Upper lobe of right lung (tissue), 1 donor: ENCODE measurements at places on chromosomes 1 and 21. TPM values are rescaled to one million over a fixed set of nuclear protein-coding genes. Genes with fewer than 3 reads are reported as not detected.

- DNase-seq = no peak
These were observed 276.8 kb downstream of the TBX15 start for GRCh38 chr1:118711356-118711755.

GRCh38 chr1:119774746-119775490 is 6.2 kb upstream of the HMGCS2 start:
- no peak for DNase-seq

- DNase-seq = no peak
These were observed 849.4 kb upstream of the CXADR start for GRCh38 chr21:16663436-16663835.

DNA sequence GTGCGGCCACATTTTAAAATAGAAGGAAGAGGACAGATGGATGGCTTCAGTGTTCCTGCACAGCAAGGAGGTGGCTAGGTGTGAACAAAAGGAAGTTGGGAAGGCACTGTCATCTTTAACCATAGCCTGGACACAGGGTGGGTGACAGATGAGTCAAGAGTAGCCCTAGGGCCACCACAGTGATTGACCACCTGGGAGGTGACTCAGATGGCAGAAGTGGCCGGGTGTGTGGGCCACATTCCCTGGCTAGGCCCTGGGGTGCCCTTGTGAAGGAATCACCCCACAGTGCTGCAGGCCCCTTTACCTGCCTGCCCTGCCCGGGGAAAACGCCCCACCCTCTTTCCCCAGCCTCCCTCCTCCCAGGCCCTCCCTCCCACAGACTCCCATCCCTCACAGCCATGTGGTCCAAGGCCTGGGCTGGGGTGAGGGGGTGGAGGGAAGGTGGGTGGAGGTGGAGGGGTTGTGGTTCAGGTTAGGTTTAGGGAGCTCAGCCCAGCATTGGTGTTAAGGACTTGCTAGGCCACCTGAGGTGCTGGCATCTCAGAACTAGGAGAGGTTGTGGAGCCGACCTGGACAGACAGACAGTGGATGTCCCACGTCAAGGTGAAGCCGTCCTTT is 59.1 kb downstream of the SPSB1 start:
- DNase-seq = no peak

DNA sequence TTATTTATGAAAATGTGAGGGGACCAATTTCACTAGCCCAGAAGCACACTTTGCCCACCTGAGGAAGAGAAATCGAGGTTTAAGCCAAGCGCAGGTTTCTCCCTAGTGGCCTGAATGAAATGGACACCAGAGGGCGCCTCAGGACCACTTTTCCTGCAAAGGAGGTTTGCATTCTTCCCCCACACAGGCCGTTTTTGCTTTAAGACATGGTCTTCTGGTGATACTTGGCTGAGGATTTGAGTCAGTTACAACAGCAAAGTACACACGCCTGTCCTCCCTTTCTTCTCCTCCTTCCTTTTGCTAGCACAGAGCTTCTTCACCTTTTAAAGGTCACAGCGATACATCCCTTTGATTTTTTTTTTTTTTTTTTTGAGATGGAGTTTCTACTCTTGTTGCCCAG is 5.4 kb downstream of the PLA2G2E start:
- peak; percentile 80 for DNase-seq

RIPK4 gene
- total RNA-seq = 10.9 TPM

GRCh38 chr1:195520757-195521156 is 1087.5 kb downstream of the KCNT2 start:
- DNase-seq = no peak

DNA sequence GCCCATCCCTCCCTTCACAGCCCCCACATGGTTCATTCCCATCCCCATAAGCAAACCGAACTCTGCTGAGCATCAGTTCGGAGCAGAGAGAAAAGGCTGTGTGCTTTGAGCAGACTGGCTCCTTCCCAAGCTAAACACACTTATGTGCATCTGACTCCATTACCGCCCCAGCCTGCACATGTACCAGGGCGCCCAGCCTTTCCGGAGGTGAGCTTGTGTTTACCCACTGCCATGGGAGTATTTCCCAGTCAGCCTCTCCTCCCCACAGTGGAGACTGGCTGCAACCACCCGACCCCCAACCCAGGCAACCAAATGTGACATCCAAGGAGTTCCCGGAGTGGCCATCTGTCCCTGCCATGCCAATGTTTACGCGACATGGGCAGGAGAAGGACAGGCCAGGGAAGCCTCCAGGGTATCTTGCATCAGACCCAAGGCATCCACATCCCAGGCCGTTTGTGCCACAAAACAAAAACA is 9.4 kb downstream of the TIAM1 start:
- DNase-seq = no peak

GRCh38 chr1:221449801-221450470 is 292.0 kb downstream of the DUSP10 start:
- no peak for DNase-seq

OR2L2 gene
- 0.14 TPM for total RNA-seq

DNA sequence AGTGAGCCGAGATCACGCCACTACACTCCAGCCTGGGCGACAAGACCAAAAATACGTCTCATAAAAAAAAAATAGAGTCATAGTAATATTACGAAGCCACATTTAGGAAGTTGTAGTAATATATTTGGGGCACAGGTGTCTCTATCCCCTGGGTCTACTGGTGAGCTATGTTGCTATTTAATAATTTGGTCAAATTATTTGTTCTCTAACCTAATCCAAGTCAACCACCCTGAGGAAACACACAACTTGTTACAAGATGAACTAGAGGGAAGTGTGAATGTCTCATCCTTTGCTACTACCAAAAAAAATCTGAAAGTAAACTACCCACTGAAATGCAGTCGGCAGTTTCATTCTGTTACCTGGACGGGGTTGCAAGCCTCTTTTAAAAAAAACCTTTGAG is 35.3 kb downstream of the RGS8 start:
- DNase-seq = no peak

DNA sequence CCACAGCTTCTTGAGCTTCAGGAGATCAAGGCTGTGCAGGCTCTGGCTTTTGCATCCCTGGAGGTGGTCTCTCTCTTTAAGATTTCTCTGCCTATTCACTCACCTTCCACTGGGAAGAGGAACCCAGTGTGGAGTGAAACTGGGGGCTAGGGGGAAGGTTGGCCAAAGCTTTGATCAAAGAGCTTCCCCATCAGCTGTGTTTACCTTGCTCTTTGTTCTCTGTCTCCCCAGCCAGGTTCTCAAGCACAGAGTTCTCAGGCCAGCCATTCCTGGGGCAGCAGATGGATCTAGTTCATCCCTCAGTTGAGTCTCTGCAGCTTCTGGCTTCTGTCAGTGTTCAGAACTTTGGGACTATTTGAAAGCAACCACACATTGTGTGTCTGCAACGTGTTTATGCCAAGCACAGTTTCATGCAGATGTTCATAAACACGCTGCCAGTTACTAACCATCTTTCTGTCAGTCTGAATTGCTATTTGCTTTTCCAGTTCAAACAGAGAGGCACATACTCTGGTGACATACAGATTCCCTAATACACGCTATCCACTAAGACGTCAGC is 17.2 kb upstream of the MRPS14 start:
- no peak for DNase-seq

DNA sequence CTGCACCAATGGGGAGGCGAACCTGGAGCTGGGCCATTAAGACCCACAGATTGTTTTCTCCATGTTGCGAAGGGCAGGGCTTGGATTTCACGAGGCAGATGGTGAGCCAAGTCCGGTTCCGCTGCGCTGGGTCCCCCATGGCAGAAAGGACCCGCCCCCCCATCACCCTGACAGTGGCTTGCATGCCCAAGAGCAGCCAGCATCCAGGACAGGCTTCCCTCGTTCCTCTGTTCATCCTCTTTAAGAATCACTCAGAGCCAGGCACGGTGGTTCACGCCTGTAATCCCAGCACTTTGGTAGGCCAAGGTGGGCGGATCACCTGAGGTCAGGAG is 15.8 kb upstream of the NPHP4 start:
- DNase-seq = peak; percentile 39

DNA sequence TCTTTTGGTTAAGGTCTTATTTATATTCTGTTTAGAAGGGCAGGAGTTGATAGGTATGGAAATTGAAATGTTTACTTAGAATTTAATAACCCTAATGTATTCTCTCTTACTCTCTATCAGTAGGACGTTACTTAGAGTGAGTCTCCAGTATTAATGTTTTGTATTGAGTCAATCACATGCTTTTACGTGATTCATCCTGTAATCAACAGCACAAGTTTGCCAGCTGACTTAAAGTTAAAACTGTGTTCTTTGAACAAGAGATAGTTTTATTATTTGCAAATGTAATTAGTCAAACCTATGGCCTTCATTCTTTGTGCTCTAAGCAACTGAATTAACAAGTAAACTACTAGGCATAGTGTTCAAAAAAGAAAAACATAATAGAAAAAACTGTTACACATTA is 57.3 kb downstream of the PKN2 start:
- DNase-seq = no peak

DNA sequence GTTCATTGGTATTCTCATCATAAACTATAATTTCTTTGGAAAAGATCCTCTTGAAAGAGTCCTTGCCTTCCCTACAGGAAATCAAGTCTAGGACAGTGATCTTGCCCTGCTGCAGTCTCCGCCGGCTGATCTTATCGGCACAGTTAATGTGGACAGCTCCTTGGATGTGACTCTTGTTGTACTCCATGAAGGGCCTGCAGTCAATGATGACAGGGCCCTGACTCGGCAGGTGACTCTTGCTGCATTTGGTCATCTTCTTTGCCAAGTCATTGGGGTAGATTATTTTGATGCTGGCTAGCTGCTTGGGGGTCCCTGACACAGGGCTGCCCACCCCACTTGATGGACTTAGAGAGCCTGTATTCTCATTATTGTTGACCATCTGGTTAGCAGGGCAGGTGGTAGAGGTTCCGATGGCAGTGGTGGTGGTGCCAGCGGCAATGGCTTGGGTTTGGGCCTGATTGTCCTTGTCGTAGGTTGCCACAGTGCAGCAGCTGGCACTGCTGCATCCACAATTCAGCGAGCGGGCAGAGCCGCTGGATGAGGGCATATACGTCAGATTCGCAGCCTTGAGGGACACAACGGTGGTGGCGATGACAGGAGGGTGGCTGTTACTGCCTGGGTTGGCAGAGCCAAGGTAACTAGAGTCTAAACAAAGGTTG is 2.7 kb downstream of the DUSP10 start:
- DNase-seq = no peak

- no peak for DNase-seq
These were observed 72.6 kb downstream of the ST3GAL3 start for GRCh38 chr1:43779805-43780403.

- DNase-seq = no peak
These were observed 12.7 kb downstream of the GABRD start for GRCh38 chr1:2031546-2032540.

DNA sequence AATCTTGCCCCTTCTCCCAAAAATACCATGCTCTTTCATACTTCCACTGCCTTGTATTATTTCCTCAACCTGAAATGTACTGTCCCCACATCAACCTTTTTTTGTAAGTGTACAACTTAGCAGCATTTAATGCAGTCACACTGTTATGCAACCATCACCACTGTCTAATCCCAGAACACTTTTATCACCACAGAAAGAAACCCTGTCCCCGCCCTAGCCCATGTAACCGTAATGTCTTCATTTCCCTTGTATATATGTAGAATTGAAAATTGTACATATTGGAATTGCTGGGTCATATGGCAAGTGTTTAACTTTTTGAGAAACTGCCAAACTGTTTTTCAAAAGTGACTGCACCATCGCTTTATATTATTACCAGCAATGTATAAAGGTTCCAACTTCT is 37.4 kb downstream of the PTP4A2 start:
- DNase-seq = no peak

DNA sequence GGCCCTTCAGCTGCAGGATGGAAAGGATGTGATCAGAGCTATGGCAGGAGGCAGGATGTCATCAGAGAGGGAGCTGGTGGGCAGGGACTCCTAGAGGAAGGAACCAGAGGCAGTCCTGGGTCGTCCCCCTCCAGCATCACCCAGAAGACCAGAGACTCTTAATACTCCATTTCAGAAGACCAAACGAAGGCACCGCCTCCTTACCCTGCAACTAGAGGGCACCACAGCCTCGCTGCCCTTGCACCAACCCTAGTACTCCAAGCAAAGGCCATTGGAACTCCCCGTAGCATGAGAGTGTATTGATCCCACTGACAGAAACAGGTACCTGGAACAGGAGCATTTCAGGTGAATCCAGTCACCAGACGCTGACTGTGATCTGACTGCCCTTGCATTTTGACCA is 598.1 kb downstream of the NPHP4 start:
- DNase-seq = no peak

- DNase-seq = no peak
These were observed 126.5 kb downstream of the CAPN8 start for GRCh38 chr1:223538981-223539380.

LCE6A gene
- total RNA-seq = not detected

- DNase-seq = no peak
These were observed 10.0 kb upstream of the LEFTY2 start for GRCh38 chr1:225950905-225951497.

- DNase-seq = no peak
These were observed 289.6 kb upstream of the ST6GALNAC5 start for GRCh38 chr1:76577525-76578185.

APOBEC4 gene
- not detected for total RNA-seq

MAP10 gene
- 2.1 TPM for total RNA-seq

LBR gene
- 55.2 TPM for total RNA-seq

ACTL8 gene
- not detected for total RNA-seq

DNA sequence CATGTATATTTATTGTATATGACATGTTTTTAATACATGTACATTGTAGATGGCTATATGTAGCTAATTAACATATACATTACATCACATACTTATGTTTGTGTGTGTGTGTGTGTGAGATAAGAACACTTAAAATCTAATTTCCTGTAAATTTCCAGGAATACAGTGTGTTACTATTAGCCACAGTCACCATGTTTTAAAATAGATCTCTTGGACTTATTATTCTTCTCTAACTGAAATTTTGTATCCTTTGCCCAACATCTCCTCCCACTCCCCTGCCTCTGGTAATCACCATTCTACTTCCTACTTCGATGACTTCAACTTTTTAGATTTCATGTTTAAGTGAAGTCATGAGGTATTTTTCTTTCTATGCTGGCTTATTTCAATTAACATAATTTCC is 64.8 kb downstream of the FCRL5 start:
- no peak for DNase-seq

DNA sequence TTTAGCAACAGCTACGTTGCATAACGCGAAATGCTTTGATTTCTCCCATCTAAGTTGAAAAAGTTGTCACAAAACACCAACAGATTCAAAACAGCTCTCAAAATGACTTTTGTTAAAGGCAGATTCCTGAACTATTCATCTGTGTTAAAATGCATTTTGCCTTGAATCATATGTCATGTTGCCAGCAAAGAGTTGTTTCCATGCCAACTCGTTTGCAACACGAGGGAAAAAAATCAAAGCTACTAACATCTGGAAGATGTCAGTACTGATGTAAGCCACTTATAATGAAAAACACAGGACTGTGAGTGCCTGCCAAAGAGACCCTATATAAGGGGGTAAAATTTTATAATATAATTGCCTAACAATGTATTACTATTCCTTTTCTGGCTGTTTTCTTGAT is 182.7 kb upstream of the PTBP2 start:
- no peak for DNase-seq

GRCh38 chr1:245177071-245177900 is 22.5 kb downstream of the KIF26B start:
- no peak for DNase-seq

- DNase-seq = no peak
These were observed 96.2 kb downstream of the GALNT2 start for GRCh38 chr1:230163205-230163604.

GRCh38 chr1:17711941-17712340 is 43.2 kb upstream of the ACTL8 start:
- DNase-seq = no peak

- DNase-seq = no peak
These were observed 44.2 kb downstream of the TMEM53 start for GRCh38 chr1:44630116-44630515.

SERPINC1 gene
- not detected for total RNA-seq
